ENCODE measurements at places on chromosomes 12 and 14.

DNA sequence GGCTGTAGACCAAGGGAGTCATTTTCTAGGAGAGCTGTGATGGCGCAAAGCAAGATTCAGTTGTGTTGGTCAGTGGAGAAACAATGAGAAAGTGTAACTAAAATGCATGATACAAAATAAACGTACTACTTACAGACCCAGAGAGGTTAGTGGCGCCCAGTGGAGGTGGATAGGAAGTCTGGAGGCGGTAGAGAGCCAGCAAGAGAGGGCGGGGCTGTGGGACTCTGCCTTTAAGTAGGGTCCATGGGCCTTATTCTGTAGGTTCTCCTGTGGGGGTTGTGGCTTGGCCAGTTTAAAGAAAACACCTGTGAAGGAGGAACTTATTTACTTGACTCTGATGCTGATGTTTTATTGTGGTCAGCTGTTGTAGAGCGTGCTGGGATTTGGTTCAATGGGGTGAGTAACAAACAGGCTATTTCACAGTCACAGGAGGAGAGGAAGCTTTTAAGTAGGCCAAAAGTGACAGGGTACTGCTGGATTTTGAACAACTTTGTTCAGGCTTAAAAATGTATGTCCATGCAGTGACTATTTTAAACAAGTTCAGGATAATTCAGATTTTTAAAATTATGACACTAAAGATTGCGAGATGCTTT lies 1097.7 kb downstream of the TMTC2 start:
- no peak for DNase-seq

DNA sequence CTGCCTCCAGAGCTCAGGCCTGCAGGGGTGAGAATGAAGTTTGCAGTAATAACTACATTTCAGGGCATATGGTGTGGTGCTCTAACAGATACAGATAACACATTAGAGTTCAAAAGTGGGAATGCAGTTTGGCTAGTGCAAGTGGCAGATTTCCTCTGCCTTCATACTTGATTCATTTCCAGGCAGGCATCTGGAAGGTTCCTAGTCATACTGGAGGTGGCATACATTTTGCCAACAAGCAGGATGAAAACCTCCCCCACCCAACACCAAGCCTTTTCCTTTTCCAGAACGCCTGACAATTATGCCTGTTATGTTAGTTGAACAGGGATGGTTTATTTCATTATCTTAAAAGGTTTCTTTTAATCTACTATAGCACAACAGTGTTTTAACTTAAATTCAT lies 24.3 kb downstream of the VTI1B start:
- DNase-seq: no peak

DNA sequence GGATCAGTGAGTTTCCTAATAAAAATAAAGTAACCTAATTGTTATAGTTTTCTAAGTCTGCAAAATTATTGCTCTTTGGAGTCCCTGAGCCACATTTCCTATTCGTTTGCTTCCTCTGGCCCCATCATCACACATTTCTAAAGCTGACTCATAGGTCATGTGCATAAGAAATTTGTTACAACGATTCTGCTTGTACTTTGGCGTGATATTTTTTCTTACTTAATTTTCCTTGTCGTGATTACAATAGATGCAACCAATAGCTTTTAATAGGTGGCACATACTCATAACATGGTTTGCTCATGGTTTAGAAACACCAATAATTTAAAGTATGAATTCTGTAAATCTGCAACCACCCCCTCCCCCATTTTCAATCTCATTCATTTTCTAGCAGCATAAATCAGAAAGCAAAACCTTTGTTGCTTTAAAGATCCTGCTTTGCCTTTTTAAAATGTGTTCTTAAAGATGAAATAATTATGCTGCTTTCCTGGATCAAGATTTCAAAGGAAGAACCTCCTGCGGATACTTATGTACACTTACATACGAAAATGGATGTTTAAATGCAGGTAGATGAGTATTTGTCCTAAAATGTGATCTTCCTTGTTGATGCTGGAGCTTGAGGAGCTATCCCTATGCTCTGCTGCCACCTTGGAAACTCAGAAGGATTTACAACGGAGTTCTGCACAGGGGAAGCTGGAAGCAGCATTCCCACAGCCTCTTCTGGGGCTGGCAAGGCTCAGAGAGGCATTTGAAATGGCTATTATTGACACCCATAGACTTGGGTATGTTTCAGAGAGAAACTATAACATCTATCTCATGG lies 1.7 kb upstream of the FLRT2 start:
- DNase-seq: no peak

DNA sequence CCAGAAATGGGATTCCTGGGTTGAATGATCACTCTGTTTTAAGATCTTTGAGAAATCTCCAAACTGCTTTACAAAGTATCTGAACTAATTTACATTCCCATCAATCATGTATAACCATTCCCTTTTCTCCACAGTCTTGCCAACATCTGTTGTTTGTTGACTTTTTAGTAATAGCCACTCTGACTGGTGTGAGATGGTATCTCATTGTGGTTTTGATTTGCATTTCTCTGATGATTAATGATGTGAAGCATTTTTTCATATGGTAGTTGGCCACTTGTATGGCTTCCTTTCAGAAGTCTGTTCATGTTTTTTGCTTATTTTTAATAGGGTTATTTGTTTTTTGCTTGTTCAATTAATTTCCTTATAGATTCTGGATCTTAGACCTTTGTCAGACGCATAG lies 211.8 kb upstream of the AVPR1A start:
- DNase-seq: no peak

GRCh38 chr14:37124614-37125013 lies 47.8 kb downstream of the SLC25A21 start:
- DNase-seq: no peak

GRCh38 chr12:53179687-53180219 lies 769 bp upstream of the ZNF740 start:
- DNase-seq: no peak

DNA sequence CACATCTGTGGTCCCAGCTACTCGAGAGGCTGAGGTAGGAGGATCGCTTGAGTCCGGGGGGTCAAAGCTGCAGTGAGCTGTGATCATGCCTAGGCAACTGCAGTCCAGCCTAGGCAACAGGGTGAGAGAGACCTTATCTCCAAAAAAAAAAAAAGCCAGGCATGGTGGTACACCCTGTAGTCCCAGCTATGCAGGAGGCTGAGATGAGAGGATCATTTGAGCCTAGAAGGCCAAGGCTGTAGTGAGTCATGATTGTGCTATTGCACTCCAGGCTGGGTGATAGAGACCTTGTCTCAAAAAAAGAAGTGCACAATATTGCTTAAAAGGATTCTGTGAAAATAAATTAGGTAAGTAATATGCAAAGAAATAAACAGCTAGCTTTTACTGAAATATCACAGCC lies 17.0 kb downstream of the NAA25 start:
- no peak for DNase-seq

GRCh38 chr12:85076688-85077430 lies 40.7 kb downstream of the LRRIQ1 start:
- DNase-seq: no peak

All from ureter (tissue), 1 donor.